Stimulated activated CD4-positive, alpha-beta T cell treated with anti-CD3 and anti-CD28 coated beads, Interleukin-1b, Interleukin-23, amount 100 ng/mL, for 1 hour (primary cell): ENCODE measurements at places on chromosomes 3 and 15.

GRCh38 chr3:41111011-41111410 is 88.3 kb upstream of the CTNNB1 start:
- DNase-seq: no peak

DNA sequence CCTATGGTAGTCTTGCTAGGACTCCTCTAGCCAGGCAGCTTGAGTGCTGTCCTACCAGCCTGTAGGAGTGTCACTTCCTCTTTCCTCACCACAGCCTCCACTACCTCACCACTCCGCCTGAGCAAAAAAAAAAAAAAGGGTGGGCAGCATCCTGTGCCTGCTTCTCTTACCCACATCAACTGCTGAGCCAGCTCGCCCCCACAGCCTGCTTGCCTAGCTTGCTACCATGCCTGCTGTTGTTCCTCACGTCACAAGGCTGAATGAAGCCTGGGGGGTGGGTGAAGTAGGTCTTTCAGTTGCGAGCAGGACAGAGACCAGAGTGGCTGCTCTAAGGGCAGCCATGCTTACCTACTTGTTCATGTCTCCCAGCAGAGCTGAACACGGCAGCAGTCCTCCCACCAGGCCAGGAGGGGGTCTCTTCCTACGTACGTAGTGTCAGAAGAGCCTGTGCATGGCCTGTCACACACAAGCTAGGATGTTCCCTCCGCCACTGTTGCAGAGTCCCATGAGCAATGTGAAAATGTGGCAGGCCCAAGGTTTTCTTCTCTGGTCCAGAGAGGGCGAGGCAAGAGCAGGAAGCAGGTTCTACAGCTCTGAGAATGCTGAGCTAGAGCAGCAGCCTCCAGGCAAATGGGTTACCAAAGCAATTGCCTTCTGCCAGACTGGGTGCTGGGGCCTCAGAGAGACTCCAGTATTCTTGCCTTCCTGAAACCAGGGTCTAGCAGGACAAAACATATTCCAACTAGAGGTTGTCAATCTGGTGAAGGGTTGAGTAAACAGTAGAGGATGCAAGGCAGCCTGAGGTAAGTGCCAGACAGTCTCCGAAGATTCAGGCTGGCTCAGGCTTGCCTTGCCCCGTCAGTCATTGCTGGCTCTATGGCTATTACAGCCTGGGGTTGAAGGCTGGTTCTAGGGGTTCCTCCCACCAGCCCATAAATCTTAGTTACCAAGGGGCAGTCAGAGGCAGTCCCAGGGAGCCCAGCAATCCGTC is 8.1 kb downstream of the PPM1M start:
- DNase-seq: no peak

DNA sequence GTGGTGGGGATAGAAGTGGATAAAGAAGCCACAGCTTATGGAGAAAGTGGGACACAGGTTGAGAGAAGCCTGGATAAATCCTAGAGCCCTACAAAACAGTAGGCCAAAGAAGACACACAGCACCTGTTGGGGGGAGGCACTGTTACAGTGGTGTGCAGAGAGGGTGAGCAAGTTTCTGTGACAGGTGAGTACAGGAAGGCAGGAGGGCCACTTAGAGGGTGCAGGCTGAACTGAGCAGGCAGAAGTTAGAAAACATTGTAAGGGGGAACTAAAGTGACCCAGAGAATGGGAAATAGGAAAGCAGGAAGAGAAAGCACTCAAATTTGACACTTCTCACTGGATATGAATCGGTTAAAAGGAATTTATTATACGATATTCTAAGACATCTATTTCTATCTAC is 146.1 kb upstream of the TMCO5A start:
- no peak for DNase-seq

DNA sequence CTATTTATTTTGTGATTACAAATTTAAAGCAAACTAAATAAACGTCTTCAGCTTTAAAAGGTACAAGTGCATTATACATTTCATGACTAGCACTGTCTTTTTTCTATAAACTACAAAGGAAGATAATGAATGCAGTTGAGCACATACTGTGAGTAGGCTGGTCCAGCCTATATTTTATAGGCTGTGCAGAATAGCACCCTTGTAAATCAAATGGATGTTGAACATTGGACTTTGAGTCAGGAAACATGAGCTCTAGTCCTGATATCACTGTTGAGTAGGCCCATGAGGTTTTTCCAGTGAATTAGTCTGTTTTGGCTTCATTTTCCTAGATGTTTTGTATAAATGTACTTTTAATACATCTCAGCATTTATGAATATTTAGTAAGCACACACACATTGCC is 447.3 kb upstream of the KCNMB2 start:
- no peak for DNase-seq

DNA sequence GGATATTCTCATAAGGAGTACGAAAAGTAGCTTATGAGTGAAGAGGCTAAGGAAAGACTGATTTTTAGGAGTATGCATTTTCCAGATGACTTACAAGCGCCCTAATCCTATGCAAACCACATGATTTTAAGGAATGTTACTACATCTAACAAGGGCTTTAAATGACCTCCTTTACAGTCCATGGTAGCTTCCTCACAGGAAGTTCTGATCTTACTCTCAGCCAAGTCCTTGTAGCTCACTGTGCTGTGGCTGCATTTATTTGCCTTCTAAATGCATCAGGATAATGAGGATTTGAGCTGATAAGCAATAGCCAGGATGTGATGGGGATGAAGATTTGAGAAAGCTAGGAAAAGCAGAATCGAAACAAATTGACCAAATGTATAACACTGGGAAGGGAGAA is 896.0 kb downstream of the MCTP2 start:
- DNase-seq: no peak
